ENCODE measurements at places on chromosomes 3 and 15.

- DNase-seq, result no peak
Measured at GRCh38 chr3:152785051-152785450, 49.9 kb upstream of the P2RY1 start.

DNA sequence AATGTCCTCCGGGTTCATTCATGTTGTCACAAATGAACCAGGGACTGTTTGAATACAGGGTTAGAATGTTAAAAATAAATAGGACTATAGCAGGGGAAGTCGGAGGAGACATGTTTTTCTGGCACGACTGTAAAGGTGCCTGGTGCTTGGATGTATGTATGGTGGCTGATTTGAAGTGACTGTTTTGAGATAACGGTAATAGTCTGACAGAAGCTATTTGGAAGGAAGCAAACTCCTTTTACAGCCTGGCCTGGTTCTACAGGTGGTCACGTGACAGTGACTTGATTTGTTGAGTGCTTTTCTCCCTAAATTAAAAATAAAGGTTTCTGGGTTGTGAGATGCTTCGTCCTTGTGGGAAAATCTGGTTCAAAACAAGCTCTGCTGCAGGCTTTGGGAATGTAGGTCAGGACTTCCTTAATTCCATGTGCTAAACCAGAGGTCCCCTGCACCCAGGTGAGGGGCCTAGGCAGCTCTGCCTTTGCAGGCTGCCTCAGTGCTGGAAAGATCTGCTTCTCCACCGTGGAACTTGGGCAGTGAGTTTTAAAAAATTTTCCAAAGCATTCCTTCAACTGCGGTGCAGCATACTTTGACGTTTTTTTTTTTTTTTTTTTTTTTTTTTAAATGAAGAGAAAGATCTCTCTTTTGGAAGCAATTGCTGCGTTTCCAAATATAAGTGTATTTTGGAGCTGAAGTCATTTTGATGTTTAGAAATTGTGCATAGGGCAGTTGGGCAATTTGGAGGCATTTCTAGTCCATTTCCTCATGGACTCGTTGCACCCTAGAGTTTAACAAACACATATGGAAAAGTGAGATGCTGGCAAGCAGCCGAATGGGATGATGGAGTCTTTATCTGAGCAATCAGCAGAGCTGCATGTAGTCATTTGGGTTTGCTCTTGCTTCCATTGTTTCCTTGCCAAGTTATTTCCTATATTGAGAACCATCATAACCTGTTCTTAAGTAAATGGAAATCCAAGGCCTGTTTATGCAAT lies 30.9 kb downstream of the ITPR1 start:
- DNase-seq, result no peak

GRCh38 chr3:52880474-52880873 lies 16.9 kb downstream of the STIMATE start:
- DNase-seq, result no peak

DNA sequence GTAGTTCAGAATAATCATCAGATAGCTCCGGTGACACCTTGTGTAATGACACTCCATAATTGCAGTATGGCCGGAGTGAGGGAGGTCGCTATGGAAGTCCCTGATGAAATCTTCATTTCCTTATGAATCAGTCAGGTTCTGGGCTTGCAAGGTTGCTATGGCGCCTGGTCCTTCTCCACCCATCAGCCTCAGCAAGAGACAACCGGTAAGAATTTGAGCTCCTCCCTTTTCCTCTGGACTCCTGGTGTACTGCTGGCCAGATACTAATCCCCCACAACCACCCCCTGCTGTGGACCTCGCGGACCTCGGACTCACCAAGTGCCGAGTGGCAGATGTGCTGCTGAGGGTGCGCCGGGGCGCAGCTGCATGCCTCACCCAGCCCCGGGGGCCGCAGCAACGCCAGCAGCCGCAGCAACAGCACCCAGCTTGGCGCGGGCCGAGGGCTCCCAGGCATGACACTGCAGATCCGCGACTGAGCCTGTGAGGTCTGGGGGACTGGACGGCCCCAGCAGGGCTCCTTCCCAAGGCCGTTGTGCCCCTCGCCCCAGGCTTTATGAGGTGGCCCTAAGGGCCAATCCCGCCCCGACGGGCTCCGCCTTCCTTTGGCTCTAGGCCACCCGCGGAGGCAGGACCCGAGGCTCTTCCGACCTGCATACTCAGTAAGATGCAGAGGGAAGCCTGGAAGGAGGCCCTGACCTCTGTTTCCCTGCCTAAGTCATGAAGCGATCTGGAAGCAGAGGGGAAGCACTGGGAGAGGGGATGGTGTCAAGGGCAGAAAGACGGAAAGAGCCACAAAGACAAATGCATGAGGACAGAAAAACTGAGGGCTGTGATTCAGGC lies at the start of gene TIMP4:
TSS of gene TIMP4 (minus strand) at position 526 of the 840 bp plus-strand sequence. CDS start at position 454, 72 bp downstream.
- DNase-seq, result no peak

GRCh38 chr3:14531856-14532395 lies 8.2 kb downstream of the GRIP2 start:
- no peak for DNase-seq

GRCh38 chr15:74399100-74399499 lies 31.7 kb upstream of the CYP11A1 start:
- DNase-seq, result no peak

DNA sequence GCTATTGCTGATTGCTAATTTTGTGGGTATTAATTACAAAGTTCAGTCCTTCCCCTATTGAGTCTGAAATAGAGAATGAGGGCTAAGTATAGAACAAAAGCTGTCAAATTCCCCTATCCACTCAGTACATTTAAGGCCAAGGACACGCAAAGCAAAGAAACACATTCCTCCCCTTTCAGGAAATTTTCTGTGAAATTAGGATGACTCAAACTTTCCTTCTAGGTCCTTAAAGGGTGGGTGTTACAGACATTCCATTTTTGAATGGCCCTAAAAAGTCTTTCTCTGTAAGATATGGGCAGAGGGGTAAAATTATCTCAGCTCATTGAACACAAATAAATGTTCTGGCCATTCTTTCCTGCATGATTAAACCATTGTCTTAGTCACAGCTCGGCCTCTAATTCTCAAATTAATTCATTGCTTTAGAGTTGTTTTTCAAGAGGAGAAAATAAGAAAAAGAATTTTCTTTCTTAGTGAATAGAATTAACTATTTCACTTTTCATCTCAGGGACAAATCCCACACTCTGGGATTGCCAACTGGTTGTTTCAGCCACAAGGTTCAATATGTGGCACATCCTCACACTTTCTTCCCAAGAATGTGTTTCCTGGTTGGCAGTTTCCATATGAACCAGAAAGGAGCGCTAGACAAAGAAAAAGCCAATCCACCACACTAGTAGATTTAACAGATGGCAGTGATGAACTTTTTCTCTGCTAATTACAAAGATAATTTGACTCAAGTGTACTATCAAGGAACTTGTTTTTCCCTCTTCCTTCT lies 424.1 kb downstream of the ZNF385D start:
- no peak for DNase-seq

- no peak for DNase-seq
Measured at GRCh38 chr3:181790561-181790960, 78.8 kb downstream of the SOX2 start.

DNA sequence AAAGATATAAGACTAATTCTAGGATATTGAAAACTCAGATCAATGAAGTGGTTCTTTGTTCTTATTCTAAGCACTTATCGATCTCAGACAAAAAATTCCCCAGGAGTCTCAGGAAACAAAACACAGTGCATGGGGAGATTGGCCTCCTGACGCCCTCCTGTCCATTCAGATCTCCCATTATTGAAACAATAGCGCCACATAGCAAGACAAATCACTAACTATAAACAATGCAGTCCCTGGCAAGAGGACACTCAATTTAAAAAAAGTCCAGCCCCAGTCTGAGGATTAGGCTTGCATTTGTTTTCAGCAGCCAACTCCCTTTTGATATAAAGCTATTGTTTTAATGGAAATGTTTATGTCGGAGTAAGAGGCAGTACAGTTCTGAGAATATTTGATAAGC lies 528.2 kb downstream of the GABRG3 start:
- no peak for DNase-seq

DNA sequence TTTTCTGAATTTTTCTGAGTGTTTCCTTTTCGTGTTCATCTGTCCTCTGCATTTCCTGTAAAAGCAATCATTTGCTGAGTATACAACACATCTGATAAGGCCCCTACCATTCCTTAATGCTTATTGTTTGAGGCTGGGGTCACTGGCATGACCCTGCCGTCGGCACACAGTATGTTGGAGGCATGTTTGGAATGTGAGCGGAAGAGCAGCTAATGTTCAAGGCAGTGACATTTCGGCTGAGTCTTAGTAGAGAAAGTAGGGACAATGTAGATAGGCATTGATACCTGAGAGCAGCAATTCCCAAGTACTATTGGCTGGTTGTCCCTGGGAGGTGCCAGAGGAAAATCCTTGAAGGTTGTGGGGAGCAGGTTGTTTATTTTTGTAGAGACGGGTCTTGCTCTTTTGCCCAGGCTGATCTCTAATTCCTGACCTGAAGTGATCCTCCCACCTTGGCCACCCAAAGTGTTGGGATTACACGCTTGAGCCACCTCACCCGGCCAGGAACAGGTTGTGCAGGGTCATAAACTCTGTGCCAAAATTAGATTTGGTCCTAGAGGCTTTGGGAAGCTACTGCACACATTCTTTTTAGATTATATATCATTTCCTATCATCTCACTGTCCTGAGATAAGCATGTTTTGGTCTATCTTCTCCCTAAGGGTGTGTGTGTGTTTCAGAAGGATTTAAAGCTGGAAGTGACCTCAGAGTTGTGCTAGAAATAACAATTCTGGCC lies 13.5 kb downstream of the PTPN23 start:
- DNase-seq, result no peak

DNA sequence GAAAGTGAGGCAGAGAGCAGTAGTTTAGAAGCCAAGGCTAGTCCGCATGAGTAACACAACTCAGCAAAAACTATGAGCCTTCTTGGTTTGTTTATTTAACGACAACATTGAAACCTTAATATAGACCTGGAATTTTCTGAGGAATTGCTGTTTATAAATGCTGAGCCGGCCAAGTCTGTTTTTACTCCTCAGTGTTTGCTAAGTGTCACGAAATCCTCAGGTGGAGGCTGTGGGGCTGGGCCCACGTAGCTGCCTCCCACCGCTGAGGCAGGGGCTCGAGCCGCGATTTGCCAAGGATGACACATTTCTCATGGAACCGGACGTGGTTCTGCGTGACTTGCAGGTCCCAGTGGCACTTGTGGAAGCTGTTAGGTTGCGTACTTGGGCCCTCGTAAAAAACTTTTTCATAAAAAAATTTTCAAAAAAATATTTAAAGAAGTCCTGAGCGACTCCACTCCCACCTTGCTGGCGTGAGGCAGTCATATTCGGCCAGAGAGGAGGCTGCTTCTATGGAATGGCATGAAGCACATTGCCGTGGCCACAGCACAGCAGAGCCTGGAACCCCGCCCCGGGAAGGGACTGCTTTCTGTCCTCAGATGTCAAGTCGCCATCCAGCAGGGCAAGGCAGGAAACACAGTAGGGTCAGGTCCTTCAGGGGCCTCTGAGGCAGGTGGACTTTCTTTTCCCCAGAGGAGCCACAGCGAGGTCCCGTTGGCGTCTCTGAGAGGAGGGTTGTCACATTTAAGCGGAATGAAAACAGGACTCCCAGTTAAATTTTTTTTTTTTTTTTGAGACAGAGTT lies 64.8 kb upstream of the PCSK6 start:
- no peak for DNase-seq

Measured in activated B cell treated with CpG ODN at 0.5 μM for 24 hours (primary cell).